Activated CD8-positive, alpha-beta T cell treated with anti-CD3 and anti-CD28 coated beads, Interleukin-2, amount 10 ng/mL, durations not matched to agents 7 days and 5 days (primary cell): ENCODE measurements at places on chromosomes 16 and 17.

GRCh38 chr17:48547808-48548522 lies 3.1 kb upstream of the HOXB2 start:
- H3K27me3 ChIP-seq, result peaks cover 2% of the 10 kb centered on the region
- peaks cover 10% of the 10 kb centered on the region for H3K36me3 ChIP-seq
- H3K4me1 ChIP-seq, result peaks cover 48% of the 10 kb centered on the region
- H3K4me3 ChIP-seq, result peak overlapping the region; percentile 64

- no peak for DNase-seq
- H3K27ac ChIP-seq, result peak overlapping the region; percentile 78
- H3K36me3 ChIP-seq, result peaks cover 5% of the 10 kb centered on the region
- H3K27me3 ChIP-seq, result peaks cover 15% of the 10 kb centered on the region
- peaks cover 23% of the 10 kb centered on the region for H3K4me1 ChIP-seq
- H3K4me3 ChIP-seq, result peak overlapping the region; percentile 86
These were observed 715 bp downstream of the ENDOV start for GRCh38 chr17:80415626-80416137.

- no peaks in the 10 kb centered on the region for H3K36me3 ChIP-seq
- H3K27ac ChIP-seq, result no peak overlapping the region
- H3K4me1 ChIP-seq, result peaks cover 2% of the 10 kb centered on the region
- H3K4me3 ChIP-seq, result no peak overlapping the region
- H3K27me3 ChIP-seq, result peaks cover 8% of the 10 kb centered on the region
These were observed 20.5 kb upstream of the HELZ start for GRCh38 chr17:67265436-67266019.

DNA sequence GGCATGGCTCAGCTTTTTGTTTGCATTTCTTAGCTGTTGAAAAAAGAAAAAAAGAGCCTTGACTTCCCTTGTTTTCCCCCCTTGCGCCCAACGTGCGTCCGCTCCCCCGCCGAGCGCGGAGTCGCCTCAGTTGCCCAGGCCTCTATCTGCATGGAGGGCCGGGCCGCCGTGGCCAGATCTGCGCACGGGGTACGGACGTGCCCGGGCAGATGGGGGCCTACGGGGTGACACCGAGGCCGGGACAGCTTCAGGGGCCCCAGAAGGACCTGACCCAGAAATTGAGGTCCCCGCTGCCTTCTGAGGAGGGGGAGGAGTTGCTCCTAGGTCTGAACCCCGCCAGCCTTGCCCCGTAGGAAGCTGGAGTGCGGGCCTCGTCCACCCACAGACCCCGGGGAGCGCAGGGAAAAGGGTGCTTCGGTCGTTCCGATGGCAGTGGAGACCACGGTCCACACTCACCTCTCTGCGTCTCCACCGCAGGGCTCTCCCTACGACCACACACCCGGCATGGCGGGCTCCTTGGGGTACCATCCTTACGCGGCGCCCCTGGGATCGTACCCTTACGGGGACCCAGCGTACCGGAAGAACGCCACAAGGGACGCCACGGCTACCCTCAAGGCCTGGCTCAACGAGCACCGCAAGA lies 1.5 kb downstream of the IRX5 start:
- no peak for DNase-seq
- H3K4me3 ChIP-seq, result peak overlapping the region; percentile 47
- peaks cover 43% of the 10 kb centered on the region for H3K4me1 ChIP-seq
- peak overlapping the region; percentile 66 for H3K27ac ChIP-seq

DNA sequence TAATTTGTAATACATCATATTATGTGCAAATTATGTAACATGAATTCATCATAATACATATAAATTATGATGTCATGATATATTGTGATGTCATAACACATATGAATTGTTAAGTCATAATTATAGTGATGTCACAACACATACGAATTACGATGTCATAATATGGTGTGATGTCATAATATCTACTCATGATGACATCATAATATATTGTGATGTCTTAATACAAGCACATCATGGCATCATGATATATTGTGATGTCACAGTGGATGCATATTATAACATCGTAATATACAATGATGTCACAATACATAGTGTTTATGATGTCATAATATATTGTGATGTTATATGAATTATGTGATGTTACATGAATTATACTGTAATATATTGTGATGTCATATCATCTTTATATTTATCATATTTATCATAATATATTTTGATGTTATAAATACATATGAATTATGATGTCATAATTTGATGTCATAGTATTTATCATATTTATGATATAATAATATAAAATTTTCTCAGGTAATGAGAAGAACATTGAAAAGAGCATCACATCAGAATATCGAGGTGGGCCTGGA lies 1793.0 kb downstream of the TP53TG3F start:
- no peak overlapping the region for H3K4me3 ChIP-seq
- H3K36me3 ChIP-seq, result peaks cover 4% of the 10 kb centered on the region
- H3K27me3 ChIP-seq, result no peaks in the 10 kb centered on the region
- no peaks in the 10 kb centered on the region for H3K4me1 ChIP-seq

GRCh38 chr16:30350134-30350871 lies 4.8 kb downstream of the CD2BP2 start:
- H3K27me3 ChIP-seq, result no peaks in the 10 kb centered on the region
- H3K27ac ChIP-seq, result peak overlapping the region; percentile 74
- DNase-seq, result peak; percentile 53
- peaks cover 50% of the 10 kb centered on the region for H3K4me1 ChIP-seq

DNA sequence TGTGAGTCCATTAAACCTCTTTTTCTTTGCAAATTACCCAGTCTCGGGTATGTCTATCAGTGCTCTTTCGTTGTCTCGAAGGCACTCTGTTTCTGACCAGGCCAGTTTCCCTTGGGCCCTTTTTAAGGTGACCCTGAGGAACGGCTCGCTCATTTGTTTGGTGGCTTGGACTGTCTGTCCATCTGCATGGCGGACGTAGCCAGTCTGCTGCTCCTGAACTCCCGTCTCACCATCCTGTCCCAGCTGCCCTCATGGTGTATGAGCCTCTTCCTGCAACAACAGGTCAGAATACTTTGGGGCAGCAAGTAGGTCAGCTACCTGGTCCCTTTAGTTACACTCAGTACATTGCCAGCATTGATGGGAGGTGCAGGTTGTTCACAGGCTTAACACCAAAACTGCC lies 19.0 kb downstream of the DRC7 start:
- DNase-seq, result no peak
- no peaks in the 10 kb centered on the region for H3K36me3 ChIP-seq
- no peak overlapping the region for H3K27ac ChIP-seq
- no peaks in the 10 kb centered on the region for H3K4me1 ChIP-seq

DNA sequence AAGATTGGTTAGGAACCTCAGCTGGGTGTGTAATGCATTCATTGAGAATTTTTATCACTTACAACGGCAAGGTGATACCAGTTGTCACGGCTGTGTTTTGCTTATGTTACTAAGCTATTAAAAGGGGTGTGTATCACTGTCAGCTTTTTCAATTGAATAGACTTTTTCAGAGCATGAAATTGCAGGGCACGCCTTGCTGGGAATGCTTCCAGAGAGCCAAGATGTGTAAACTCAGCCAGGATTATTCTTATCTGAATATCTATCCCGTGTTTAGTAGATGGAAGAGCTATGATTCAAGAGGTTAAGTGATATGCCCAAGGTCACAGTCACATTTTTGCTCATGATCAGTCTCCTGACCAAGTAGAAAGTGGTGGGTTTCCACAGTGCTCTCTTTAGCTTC lies 6.6 kb upstream of the TEKT3 start:
- no peaks in the 10 kb centered on the region for H3K36me3 ChIP-seq

DNA sequence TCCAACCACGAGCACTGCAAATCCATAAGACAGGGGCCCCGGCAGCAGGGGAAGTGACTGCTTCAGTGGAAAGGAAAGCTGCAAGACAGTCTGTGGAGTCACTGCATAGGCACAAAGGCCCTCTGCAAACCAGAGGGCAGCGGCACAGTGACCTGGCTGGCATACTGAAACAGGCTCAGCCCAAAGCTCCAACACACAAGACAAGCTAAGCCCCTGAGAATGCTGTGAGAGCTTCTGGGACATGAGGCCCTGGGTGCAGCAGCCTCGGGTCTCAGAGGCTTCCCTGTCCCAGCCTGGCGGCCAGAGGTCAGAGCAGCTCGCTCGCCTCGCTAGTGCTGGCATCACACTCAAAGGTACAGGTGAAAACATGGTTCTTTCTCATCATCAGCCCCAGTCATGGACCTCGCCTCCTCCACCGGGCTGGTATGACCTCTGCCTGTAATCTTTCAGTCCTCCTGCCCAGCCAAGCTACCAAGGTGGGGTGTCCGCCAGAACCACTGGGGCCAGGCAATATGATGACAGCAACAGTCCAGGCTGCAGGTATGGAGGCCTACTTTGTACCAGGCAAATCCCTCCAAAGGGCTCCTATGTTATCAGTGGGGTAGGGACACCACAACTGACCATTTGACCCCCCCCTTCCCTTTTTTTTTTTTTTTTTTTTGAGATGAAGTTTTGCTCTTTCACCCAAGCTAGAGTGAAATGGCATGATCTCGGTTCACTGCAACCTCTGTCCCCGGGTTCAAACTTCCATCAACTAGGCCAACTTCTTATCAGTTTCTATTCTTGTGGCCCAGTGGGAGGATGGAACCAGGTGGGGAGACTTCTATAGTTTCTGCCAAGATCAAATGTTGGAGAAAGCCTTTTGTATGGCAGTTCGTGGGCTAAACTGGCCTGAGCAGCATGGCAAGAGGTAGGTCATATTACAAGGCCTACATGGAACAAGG lies 19.2 kb downstream of the ST3GAL2 start:
- H3K4me3 ChIP-seq, result peak overlapping the region; percentile 69
- no peaks in the 10 kb centered on the region for H3K27me3 ChIP-seq
- no peak for DNase-seq
- H3K4me1 ChIP-seq, result peaks cover 52% of the 10 kb centered on the region
- peak overlapping the region; percentile 90 for H3K27ac ChIP-seq

DNA sequence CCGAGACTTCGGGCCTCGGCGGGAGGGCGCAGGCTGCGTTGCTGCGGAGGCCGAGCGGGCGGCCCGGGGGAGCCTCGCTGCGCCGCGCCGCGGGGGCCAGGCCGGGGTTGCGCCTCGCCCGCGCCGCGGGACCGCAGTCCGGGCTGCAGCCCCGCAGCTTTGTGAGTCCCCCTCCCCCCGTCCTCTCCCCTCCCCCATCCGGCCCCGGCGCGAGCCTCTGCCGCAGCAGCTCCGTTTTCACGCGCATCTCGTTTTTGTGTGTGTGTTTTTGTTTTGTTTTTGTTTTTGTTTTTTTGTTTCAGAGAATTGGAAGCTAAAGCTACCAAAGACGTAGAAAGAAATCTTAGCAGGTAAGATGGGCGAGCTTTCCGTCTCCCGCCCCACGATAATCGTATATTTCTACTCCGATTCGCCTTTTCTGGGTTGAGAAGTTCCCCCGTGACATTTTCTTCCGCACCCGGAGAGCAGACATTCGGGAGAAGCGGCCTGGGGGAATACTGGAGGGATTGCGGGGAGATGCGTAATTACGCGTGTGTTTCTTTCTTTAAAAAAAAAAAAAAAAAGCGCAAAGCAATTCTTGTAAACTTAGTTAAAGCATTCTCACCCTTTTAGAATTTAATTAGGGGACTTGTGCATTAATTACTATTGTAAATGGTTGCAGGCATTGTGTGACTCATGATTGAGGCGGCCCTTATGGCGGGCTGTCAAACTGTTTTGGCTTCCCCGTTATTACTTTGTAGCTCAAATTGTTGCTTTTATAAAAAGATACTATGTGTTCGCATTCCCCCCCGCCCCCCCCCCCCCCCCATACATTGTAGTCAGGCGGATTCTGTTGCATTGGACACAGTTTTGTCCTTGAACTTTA lies 732 bp downstream of the TNRC6A start:
- peaks cover 28% of the 10 kb centered on the region for H3K4me1 ChIP-seq
- peak overlapping the region; percentile 86 for H3K4me3 ChIP-seq
- peaks cover 35% of the 10 kb centered on the region for H3K36me3 ChIP-seq

GRCh38 chr16:70294385-70295025 lies 4.5 kb upstream of the DDX19B start:
- DNase-seq, result no peak
- H3K27me3 ChIP-seq, result no peaks in the 10 kb centered on the region
- no peak overlapping the region for H3K4me3 ChIP-seq
- peaks cover 24% of the 10 kb centered on the region for H3K4me1 ChIP-seq

DNA sequence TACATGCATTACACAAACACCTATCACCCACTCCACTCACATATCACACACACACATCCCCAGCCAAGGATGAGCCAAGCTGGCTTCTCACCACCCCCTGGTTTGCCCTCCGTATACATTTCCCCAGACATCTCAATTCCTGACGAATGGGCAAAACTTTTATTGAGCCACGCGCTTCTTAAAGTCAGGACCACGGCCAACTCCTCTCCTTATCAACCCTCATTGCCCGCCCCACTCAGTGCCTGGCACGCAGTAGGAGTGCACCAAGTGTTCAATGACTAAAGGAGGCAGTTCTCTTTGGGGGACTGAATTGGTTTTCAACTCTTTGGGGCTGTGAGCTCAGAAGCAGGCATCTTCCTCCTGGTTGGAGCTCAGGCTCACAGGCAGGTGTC lies 22.5 kb upstream of the C16orf78 start:
- no peaks in the 10 kb centered on the region for H3K36me3 ChIP-seq
- H3K27ac ChIP-seq, result no peak overlapping the region
- H3K27me3 ChIP-seq, result no peaks in the 10 kb centered on the region
- DNase-seq, result no peak
- H3K4me3 ChIP-seq, result no peak overlapping the region

DNA sequence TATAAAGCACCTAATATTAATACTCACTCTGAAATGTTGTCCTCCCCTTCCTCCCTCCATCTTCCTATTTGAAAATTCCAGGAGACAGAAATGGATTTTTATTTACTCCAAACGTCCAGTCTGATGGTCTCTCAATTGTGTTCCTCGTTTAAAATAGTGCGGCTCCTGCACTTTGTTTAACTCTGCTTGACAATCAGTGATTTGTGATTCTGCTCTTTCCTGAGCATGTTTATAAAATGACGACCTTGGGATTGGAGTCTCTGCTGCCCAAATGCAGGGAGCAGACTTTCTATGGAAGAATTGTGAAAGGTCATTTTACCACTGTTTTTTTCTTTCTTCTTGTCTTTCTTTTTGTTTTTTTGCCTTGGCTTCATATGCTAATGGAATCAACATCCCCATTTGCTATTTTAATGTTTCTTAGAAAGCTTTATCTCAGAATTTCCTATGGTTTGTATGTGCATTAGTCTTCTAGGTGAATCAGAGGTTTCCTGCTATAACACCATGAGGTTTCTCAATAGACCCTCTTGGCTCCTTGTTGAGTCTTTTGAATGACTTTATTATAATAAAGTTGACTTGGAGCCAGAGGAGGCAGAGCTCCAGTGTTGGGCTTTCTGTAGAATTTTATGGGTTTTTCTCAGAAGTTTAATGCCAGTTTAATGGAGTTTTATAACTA lies 376.5 kb downstream of the CDH11 start:
- H3K4me3 ChIP-seq, result no peak overlapping the region
- no peaks in the 10 kb centered on the region for H3K27me3 ChIP-seq
- H3K27ac ChIP-seq, result no peak overlapping the region
- DNase-seq, result no peak
- no peaks in the 10 kb centered on the region for H3K4me1 ChIP-seq
- no peaks in the 10 kb centered on the region for H3K36me3 ChIP-seq

DNA sequence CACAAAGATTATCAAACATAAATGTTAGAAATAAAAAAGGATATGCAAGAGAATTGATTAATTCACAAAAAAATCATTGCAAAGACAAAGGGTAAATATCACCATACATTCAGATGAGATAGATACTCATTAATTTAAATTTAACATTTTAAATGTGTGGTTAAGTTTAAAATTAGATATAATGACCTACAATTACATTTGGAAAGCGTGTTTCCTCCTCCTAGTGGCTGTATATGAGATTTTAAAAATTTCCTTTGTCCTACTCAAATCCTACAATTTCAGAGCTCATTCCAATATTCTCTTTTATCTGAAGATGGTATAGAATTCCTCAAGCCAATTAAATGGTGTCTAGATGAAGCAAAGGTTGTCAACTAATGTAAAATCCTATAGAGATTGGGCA lies 169.2 kb upstream of the CDH8 start:
- no peak overlapping the region for H3K27ac ChIP-seq
- H3K4me3 ChIP-seq, result no peak overlapping the region
- no peak for DNase-seq
- no peaks in the 10 kb centered on the region for H3K36me3 ChIP-seq
- no peaks in the 10 kb centered on the region for H3K4me1 ChIP-seq
